Stimulated activated effector memory CD8-positive, alpha-beta T cell treated with anti-CD3 and anti-CD28 coated beads, Interleukin-12 subunit alpha, Interleukin-12 subunit beta, amount 100 ng/mL, for 72 hours (primary cell): ENCODE measurements at places on chromosomes 5 and 9.

DNA sequence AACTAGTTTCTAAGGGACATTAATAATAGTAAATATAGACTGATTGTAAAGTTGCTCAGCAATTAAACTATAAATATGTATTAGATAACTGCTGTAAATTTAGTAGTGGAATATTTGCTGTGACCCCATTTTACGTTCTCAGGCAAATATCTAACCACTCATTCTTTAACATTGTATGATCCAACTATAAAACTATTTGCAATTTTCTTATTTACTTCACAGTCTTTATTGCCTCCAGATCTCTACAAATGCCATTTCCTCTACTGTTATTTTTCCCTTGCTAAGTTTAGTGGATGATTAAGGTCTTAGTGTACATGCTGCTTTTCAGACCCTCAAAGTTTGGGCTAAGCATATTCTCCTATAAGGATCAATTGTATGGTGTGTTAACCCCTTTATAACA lies 526.2 kb upstream of the ST8SIA4 start:
- DNase-seq = no peak

DNA sequence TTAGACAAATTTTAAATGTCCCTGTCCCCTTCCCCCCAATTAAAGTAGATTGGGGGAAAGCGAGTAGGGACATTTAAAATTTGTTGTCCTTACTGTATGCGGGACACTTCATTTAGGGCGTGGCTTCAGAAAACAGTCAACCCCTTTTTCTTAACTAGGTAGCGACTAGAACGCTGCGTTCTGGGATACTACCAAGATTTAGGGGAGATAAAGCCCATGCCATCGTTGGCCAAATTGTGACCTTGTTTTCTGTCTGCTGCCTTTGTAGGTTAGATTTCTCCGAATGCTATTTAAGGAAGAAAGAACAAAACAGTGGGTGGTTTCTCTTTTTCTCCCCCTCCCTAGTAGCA lies 1.2 kb downstream of the CKS2 start:
- no peak for DNase-seq

GRCh38 chr9:81878530-81878929 lies 49.7 kb upstream of the SPATA31D4 start:
- no peak for DNase-seq

- DNase-seq = no peak
These were observed 81.1 kb upstream of the KLF9 start for GRCh38 chr9:70495514-70495913.

DNA sequence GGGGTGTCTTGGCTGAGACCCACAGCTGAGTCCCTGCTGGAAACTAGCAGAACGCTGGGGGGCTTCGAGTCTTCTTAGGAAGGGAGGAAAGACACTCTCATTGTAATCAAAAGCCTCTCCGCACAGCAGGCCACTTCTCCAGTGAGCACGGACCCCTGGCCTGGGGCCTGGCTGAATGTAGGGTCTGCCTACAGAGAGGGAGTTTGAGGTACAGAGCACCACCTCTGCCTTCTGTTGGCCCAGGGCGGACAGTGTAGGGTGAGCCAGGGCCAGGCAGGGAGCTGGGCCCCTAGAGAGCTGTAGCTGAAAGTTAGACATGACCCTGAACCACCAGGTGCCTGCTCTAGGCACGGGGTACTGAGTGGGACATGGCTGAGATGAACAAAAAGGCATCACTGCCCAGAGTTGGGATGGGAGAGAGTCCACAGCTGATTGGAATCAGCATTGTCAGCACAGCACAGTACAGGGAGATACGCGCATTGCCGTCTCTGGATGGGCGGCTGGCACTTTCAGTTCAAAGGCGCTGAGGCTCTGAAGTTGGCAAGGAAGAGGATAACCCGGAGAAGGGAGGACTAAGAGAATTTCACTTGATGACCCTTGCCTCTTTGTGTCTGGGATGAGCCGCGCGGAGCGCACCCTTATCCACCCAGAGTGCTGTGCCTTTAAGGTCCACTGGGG lies 363 bp upstream of the SLC25A48 start:
- DNase-seq = no peak
